ENCODE measurements at places on chromosomes 11 and 22. TPM values are rescaled to one million over a fixed set of nuclear protein-coding genes. Genes with fewer than 3 reads are reported as not detected.
A peak's percentile ranks its signal among the peaks of the same experiment; 100 is the strongest.

DNA sequence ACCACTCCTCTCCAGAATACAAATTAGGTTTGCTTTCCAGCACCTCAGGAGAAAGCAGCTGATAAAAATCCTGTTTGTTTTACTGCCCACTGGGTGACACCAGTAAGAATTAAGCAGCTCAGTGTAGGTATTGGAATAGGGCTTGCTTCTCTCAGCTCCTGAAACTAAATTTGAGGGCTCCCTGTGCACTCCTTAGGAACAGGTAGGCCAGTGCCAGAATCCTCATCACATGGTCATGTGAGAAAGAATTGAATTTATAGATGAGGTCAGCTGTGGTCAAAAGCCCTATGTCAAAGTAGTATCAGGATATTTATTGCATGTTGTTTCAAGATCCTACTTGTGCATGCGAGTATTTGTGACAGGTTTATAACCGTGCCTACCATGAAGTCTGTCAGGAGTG lies 1.0 kb downstream of the PRSS23 start:
- no peak overlapping the region for H3K4me3 ChIP-seq
- H3K27ac ChIP-seq, result peak overlapping the region; percentile 69
- peaks cover 29% of the 10 kb centered on the region for H3K4me1 ChIP-seq
- no peak for DNase-seq
- H3K36me3 ChIP-seq, result no peaks in the 10 kb centered on the region
- H3K27me3 ChIP-seq, result no peaks in the 10 kb centered on the region

DNA sequence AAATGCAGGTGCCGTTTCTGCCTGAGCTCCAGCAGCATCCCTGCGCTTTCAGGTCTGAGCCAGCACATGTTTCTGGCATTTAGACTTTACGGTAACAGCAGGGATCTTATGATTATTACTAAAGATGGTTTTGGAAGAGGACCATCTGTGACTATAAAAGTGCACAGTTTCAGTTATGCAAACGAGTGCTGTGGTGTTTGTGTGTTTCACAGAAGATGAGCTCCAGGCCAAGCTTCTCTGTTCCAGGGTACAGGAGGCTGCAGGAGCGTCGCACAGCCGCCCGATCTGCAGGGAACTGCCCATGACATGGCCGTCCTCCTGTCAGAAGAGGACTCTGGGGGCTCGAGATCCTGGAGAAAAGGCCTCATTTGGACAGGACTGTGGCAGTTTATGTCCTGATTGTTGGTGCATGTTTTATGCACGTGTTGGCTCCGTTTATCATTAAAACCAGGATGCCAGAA lies 297.3 kb downstream of the TBC1D22A start:
- no peaks in the 10 kb centered on the region for H3K27me3 ChIP-seq
- peaks cover 4% of the 10 kb centered on the region for H3K4me1 ChIP-seq
- H3K27ac ChIP-seq, result no peak overlapping the region
- no peaks in the 10 kb centered on the region for H3K36me3 ChIP-seq

- no peak overlapping the region for H3K4me3 ChIP-seq
- H3K27ac ChIP-seq, result no peak overlapping the region
- no peaks in the 10 kb centered on the region for H3K36me3 ChIP-seq
- H3K4me1 ChIP-seq, result peaks cover 8% of the 10 kb centered on the region
Measured at GRCh38 chr22:41596776-41597634, 7.4 kb upstream of the PMM1 start.

DNA sequence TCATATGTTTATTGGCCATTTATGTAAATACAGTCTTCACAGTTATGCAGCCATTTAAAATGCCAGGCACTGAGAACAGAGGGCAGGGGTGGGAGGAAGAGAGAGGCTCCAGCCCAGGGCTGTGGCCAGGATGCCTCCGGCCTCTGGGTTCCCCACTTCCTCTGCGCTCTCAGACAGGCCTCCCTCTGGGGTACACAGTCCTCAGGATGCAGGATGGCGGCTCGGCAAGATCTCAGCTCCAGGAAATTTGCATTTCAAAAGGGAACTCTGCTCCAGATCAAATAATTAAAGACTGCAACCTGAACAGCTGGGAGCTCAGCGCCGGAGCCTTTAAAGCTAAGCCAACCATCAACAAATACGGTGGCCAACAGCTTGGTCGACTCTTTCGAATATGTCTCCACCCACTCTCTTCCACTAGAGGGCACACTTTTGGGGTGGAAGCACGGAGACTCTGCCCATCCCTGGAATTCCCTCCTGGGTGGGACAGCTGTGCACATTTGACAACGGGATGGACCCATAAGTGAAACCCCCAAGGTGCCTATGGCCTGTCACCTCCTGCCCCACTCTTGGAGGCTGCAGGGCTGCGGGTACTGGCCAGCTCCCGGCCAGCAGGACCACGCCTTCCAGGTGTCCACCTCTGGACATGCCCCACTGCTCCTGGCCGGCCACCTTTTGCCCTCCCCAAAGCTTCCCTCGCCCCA lies 1044.7 kb downstream of the BRD1 start:
- no peaks in the 10 kb centered on the region for H3K4me1 ChIP-seq
- DNase-seq, result no peak
- no peaks in the 10 kb centered on the region for H3K36me3 ChIP-seq
- H3K27ac ChIP-seq, result no peak overlapping the region
- no peak overlapping the region for H3K4me3 ChIP-seq

- DNase-seq, result no peak
- H3K36me3 ChIP-seq, result no peaks in the 10 kb centered on the region
- no peaks in the 10 kb centered on the region for H3K27me3 ChIP-seq
- no peak overlapping the region for H3K4me3 ChIP-seq
- peaks cover 1% of the 10 kb centered on the region for H3K4me1 ChIP-seq
Measured at GRCh38 chr11:70682760-70683159, 284.4 kb downstream of the CTTN start.

GRCh38 chr11:123545726-123546270 lies 108.6 kb downstream of the SCN3B start:
- H3K27me3 ChIP-seq, result no peaks in the 10 kb centered on the region
- no peak overlapping the region for H3K27ac ChIP-seq

- H3K4me3 ChIP-seq, result no peak overlapping the region
- H3K27ac ChIP-seq, result no peak overlapping the region
- H3K27me3 ChIP-seq, result no peaks in the 10 kb centered on the region
- peaks cover 18% of the 10 kb centered on the region for H3K4me1 ChIP-seq
- no peak for DNase-seq
Measured at GRCh38 chr22:48489551-48490499, 1337.8 kb downstream of the BRD1 start.

- H3K4me1 ChIP-seq, result peaks cover 60% of the 10 kb centered on the region
- no peak overlapping the region for H3K4me3 ChIP-seq
- no peaks in the 10 kb centered on the region for H3K27me3 ChIP-seq
Measured at GRCh38 chr22:29623059-29623458, 19.6 kb downstream of the NF2 start.

The ABTB2 gene
- 4.3 TPM for total RNA-seq

The TEX54 gene
- total RNA-seq, result not detected

The TCF20 gene
- 17.8 TPM for total RNA-seq

The PLAAT3 gene
- total RNA-seq, result 22.6 TPM

The IGLL5 gene
- total RNA-seq, result 3.4 TPM
